ENCODE measurements at places on chromosomes 5 and 9. TPM values are rescaled to one million over a fixed set of nuclear protein-coding genes. Genes with fewer than 3 reads are reported as not detected.

PRLR gene
- total RNA-seq: 0.65 TPM

DNA sequence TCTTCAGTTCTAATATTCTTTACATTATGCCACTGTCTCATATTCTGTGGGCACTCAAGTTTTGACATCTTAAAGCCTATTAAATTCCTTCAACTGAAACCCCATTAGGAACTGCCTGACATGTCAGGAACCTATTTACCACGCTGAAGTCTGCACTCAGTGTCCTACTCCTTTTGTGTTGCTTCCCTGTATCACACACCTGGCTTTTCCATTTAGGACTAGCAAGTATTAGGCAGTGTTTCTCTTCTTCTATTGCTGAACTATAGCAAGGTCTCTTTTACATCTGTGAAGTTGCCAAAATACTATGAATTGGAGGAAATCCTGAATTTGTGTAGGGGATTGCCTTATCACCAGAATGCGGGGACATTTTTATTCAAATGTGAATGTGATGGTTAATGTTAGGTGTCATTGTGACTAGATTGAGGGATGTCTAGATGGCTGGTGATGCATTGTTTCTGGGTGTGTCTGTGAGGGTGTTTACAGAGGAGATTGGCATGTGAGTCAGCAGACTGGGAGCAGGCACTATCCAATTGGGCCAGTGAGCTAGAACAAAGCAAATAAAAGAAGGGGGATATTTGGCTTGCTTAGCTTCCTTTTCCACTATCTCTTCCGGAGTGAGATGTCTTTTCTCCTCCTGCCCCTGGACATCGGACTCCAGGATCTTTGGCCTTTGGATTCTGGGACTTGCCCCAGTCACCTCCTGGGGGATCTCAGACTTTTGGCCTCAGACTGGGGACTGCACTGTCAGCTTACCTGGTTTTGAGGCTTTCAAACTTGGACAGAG is 21.2 kb upstream of the VCAN start:
- no peaks in the 10 kb centered on the region for H3K27me3 ChIP-seq
- H3K36me3 ChIP-seq: no peaks in the 10 kb centered on the region

DNA sequence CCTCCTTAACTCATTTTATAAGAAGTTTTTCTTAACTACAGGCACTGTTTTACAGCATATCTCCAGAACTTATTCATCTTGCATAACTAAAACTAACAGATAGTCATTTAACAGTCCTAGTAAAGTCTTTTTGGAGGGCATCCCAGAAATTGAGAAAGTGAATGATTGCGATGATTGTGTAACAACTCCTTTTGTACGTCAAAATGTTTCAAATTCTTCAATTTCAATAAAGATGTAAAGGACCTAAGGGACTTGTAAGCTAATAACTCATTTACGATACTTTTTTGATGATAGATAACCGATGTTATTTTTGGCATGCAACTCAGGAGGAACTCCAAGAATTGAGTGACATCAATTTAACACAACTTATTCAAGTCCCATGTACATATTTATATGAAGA is 42.7 kb downstream of the SVEP1 start:
- H3K36me3 ChIP-seq: no peaks in the 10 kb centered on the region
- no peaks in the 10 kb centered on the region for H3K4me1 ChIP-seq
- H3K27me3 ChIP-seq: no peaks in the 10 kb centered on the region

MYMK gene
- not detected for total RNA-seq

DNA sequence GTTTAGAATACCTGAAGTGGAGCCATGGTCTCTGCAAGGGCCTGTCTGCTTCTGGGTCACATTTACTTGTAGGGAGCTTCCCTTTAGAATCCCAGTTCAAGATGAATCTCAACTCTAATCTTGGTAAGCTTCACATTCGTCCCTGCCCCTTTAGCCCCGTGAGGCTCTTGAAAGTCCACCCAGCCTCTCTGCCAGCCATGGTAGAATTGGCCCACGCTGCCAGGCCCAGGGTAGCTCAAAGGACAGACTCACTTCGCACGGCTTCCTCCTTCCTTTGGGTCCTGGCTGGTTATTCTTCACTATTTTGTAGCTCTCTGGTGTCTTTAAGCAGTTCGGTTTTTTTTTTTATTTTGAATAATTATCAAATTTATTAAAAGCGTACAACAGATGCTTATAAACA is 28.6 kb upstream of the NKX2-5 start:
- no peaks in the 10 kb centered on the region for H3K4me1 ChIP-seq
- no peaks in the 10 kb centered on the region for H3K36me3 ChIP-seq
- H3K27ac ChIP-seq: no peak overlapping the region
- no peak for DNase-seq
- no peak overlapping the region for H3K4me3 ChIP-seq
- peaks cover 2% of the 10 kb centered on the region for H3K27me3 ChIP-seq

GRCh38 chr9:93814077-93814956 is 140.8 kb downstream of the BARX1 start:
- H3K4me1 ChIP-seq: no peaks in the 10 kb centered on the region
- no peak overlapping the region for H3K4me3 ChIP-seq
- no peaks in the 10 kb centered on the region for H3K27me3 ChIP-seq
- H3K36me3 ChIP-seq: no peaks in the 10 kb centered on the region
- no peak overlapping the region for H3K27ac ChIP-seq
- DNase-seq: no peak

DNA sequence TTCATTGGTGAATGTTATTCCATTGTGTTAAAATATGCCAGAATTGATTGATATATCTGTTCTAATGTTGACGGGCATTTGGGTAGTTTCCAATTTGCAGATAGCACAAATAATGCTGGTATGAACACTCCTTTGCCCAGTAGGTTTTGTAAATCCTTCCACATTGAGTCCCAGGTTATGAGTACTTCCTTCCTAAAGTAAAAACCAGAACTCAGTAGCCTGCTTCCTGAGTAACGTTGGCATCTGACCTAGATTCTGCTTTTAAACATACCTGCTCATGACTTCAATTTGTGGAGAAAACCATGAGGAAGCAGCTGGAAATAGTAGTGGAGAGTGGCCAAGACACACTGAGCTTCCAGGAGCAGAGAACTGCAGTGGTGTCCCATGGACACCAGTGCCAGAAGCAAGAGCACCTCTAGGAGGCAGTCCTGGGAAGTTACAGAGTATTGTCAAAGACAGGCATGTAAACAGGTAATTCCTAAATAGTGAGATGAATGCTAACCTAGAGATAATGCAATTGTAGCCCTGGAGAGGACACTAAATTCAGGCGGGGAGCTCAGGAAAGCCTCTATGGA is 24.3 kb upstream of the RASGRF2 start:
- H3K4me1 ChIP-seq: no peaks in the 10 kb centered on the region
- no peaks in the 10 kb centered on the region for H3K36me3 ChIP-seq

SLC22A4 gene
- 5.4 TPM for total RNA-seq

DUSP1 gene
- total RNA-seq: 982 TPM

GRM6 gene
- not detected for total RNA-seq

All from gastrocnemius medialis (tissue), 4 donors.